CD4-positive, alpha-beta memory T cell (primary cell): ENCODE measurements at places on chromosomes 2 and 18. TPM values are rescaled to one million over a fixed set of nuclear protein-coding genes. Genes with fewer than 3 reads are reported as not detected.

Gene DHX57
- total RNA-seq: 23.5 TPM

Gene TMEM182
- 4.0 TPM for total RNA-seq

Gene C2orf80
- total RNA-seq: not detected

Gene EFHD1
- total RNA-seq: 1.5 TPM

Gene RAB6C
- total RNA-seq: 0.11 TPM

Gene ANKRD36
- 83.4 TPM for total RNA-seq

Gene ABCB11
- total RNA-seq: not detected

Gene SERPINB5
- total RNA-seq: not detected

Gene TMEM200C
- not detected for total RNA-seq

Gene FIGN
- not detected for total RNA-seq

- DNase-seq: no peak
- H3K4me1 ChIP-seq: no peaks in the 10 kb centered on the region
- no peak overlapping the region for H3K4me3 ChIP-seq
- no peak overlapping the region for H3K27ac ChIP-seq
- no peaks in the 10 kb centered on the region for H3K36me3 ChIP-seq
- no peaks in the 10 kb centered on the region for H3K27me3 ChIP-seq
Measured at GRCh38 chr18:48488388-48488850, 50.4 kb upstream of the CTIF start.

DNA sequence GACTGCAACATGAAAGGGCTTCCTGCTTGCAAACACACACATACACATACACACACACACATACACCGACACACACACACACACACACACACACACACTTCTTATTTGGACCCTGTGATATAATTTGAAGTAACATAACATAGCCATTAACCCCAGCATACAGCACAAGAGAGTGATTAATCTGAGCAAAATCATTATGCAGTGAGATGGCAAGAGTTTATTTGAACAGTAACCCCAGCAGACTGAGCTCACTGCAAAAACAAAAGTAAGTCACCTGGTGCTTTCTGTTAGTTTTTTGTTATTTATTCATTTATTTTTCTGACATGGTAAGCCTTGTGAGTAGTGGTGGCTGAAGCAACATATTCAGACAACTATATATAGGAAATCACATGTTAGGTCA, 93.7 kb downstream of the NOL4 start:
- H3K27ac ChIP-seq: no peak overlapping the region
- no peak overlapping the region for H3K4me3 ChIP-seq
- H3K27me3 ChIP-seq: no peaks in the 10 kb centered on the region
- H3K36me3 ChIP-seq: no peaks in the 10 kb centered on the region
- H3K4me1 ChIP-seq: no peaks in the 10 kb centered on the region
- DNase-seq: no peak

GRCh38 chr2:71210292-71210691, 16.6 kb downstream of the PAIP2B start:
- H3K4me3 ChIP-seq: no peak overlapping the region
- H3K36me3 ChIP-seq: no peaks in the 10 kb centered on the region
- H3K4me1 ChIP-seq: no peaks in the 10 kb centered on the region
- no peaks in the 10 kb centered on the region for H3K27me3 ChIP-seq
- no peak for DNase-seq

DNA sequence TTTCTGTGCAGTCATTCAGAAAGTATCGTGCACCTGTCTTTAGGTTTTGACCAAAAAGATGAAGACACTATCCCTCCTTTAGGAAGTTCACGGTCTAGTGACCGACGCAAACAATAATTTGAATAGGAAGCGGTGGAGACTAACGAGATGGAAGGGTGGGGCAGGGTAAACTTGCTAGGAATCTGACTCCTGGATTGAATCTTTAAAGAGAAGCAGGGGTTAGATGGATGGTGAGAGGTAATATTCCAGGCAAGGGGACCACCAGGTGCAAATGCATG, 651 bp upstream of the TXNL1 start:
- DNase-seq: peak; percentile 7
- peak overlapping the region; percentile 45 for H3K4me3 ChIP-seq
- no peaks in the 10 kb centered on the region for H3K36me3 ChIP-seq
- no peaks in the 10 kb centered on the region for H3K27me3 ChIP-seq
- H3K4me1 ChIP-seq: peaks cover 41% of the 10 kb centered on the region
- H3K27ac ChIP-seq: peak overlapping the region; percentile 80

GRCh38 chr2:176526995-176527901, 258.0 kb downstream of the MTX2 start:
- H3K27ac ChIP-seq: no peak overlapping the region
- H3K36me3 ChIP-seq: no peaks in the 10 kb centered on the region
- no peak for DNase-seq
- no peaks in the 10 kb centered on the region for H3K4me1 ChIP-seq
- no peak overlapping the region for H3K4me3 ChIP-seq

DNA sequence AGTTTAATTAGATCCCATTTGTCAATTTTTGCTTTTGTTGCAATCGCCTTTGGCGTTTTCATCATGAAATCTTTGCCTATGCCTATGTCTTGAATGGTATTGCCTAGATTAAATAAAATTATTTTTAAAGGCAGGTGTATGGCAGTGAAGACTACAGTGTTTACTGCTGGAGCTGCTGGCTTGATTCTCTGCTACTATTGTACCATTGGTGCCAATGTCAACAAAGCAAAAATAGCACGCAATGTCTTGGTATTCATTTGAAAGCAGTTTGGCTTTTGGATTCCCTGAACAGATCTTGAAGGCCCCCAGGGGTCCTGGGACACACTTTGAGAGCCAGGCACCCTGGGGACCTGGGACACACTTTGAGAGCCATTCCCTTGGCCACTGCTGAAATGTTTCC, 125.4 kb upstream of the ACKR3 start:
- H3K27ac ChIP-seq: no peak overlapping the region
- no peaks in the 10 kb centered on the region for H3K4me1 ChIP-seq
- H3K27me3 ChIP-seq: no peaks in the 10 kb centered on the region
- no peaks in the 10 kb centered on the region for H3K36me3 ChIP-seq
- H3K4me3 ChIP-seq: no peak overlapping the region

DNA sequence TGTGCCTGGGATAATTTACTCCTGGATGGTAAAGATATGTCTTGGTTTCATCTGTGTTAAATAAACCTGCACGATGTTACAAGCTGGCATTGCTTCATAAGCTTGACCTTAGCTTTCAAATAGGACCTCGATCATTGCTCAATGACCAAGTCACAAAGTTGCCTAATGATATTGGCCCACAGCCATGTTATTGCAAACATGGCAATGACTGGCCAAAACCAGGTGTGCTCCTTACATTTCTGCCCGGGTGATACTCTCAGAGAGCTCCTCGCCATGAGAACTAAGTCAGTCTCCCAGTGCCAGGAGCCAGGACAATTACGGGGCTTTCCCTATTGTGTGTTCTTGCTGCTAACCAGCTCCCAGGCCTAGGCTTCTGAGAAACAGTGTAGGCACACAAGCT, 72.5 kb upstream of the CYP1B1 start:
- H3K27ac ChIP-seq: no peak overlapping the region
- H3K27me3 ChIP-seq: no peaks in the 10 kb centered on the region
- no peaks in the 10 kb centered on the region for H3K36me3 ChIP-seq
- no peaks in the 10 kb centered on the region for H3K4me1 ChIP-seq

DNA sequence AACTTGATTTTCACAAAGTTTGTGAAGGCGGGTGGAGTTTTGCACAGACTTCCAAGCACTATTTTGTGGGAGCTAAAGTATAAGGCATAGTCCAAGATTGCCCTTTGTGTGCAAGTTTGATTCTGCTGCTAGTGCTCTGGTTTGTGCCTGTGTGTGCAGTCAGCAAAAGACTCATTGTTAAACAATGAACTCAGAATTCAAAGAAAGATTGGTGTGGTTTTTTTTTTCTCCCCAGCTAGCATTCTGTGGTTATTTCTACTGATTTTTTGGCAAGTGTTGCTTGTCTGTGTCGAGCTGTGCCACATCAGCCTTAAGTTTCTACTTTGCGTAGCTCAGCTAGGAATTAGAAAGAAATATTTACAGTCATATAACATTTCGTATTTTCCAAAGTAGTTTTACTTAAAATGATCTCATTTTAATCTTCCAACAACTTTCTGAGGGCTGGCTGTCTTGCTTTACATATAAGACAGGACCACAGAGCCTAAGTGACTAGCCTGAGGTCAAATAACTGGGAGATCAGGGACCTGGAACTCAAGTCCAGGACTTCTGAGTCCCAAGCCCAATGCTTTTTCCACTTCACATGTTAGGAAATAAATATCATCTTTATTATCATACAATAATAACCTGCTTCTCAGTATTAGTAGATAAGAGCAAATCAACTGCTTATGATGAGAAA, 69.8 kb downstream of the BABAM2 start:
- H3K27ac ChIP-seq: no peak overlapping the region
- peaks cover 54% of the 10 kb centered on the region for H3K4me1 ChIP-seq
- no peak overlapping the region for H3K4me3 ChIP-seq
- DNase-seq: peak; percentile 32

DNA sequence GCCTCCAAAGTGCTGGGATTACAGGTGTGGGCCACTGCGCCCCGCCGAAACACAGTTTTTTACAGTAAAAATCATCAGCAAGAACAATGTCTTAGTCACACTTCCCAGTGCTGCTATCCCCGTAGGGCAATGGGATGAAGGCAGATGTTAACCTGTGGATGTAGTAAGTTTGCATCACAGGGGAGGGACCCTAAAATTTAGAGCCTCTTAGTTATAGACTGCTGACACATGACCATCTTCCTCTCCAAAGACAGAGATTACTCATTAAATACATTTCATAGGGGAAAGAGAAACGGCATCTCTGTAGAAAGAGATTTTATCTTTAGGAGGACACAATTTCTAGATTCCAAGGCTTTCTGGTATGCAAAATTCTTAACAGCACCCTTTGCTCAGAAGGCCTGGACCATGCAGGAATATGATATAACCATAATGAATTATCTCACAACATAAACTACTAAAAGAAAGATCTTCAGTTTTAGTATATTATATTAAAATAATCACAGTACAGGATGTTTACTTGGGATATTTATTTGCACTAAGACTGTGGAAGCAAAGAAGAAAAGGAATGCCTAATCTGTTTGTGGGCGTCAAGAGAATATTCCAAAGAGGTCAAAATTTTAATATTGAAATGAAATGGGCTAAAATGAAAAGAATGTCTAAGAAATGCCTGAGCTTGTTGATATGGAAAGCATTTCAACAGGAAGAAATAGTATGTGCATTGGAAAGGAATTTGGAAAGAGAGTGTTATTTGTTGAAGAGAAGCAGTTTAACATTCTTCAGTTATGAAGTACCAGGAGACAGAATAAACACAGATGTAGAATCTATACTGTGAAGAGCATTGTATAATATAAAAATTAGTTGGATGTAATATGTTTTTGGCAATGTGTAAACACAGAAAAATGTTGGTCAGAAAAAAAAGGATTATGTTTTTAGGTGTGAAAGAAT, 1228.3 kb upstream of the CHAC2 start:
- no peaks in the 10 kb centered on the region for H3K4me1 ChIP-seq
- H3K36me3 ChIP-seq: no peaks in the 10 kb centered on the region
- H3K4me3 ChIP-seq: no peak overlapping the region
- H3K27ac ChIP-seq: no peak overlapping the region

DNA sequence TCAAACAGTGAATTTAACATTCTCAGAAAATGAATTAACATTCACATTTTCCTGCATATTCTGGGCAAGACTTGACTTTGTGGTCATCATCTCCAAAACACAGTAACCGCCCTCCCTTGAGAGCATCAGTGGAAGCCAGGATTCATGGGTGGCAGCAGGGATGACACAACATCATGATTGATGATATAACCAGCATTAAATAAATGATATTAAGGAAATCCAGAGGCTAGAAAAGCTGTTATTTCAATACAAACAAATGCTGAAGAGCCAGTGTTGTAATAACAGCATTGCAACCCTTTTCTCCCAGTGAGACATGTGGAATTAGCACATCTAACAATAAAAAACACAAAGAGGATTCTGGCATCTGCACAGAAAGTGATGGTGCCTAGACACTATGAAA, 41.1 kb downstream of the CDC42EP3 start:
- H3K4me1 ChIP-seq: peaks cover 89% of the 10 kb centered on the region
- DNase-seq: no peak
- H3K27ac ChIP-seq: no peak overlapping the region
- H3K4me3 ChIP-seq: no peak overlapping the region
- no peaks in the 10 kb centered on the region for H3K36me3 ChIP-seq

DNA sequence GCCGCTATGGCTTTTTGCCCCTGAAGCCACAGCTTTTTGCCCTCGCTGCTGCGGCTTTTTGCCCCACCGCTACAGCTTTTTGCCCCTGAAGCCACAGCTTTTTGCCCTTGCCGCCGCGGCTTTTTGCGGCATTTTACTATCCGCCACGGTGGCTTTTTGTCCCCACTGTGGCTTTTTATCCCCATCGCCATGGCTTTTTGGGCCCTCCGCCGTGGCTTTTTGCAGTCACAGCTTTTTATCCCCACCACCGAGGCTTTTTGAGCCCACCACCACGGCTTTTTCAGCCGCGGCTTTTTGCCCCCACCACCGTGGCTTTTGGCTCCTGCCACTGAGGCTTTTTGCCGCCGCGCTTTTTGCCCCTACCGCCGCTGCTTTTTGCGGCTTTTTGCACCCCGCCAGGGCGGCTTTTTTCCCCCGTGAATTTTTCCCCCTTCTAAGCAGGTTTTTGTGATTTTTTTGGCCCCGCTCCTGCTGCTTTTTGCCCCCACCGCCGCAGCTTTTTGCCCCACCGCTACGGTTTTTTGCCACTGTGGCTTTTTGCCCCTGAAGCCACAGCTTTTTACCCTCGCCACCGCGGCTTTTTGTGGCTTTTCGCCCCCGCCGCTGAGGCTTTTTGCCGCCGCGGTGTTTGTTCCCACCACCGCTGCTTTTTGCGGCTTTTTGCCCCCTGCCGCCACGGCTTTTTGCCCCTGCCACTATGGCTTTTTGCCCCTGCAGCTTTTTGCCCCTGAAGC, 2797.2 kb upstream of the TEKT4 start:
- no peaks in the 10 kb centered on the region for H3K36me3 ChIP-seq
- no peaks in the 10 kb centered on the region for H3K27me3 ChIP-seq
- H3K4me3 ChIP-seq: no peak overlapping the region
- no peak overlapping the region for H3K27ac ChIP-seq
- H3K4me1 ChIP-seq: no peaks in the 10 kb centered on the region
- DNase-seq: no peak

GRCh38 chr2:133197156-133197555, 371.1 kb downstream of the NCKAP5 start:
- DNase-seq: no peak
- H3K27ac ChIP-seq: no peak overlapping the region
- no peak overlapping the region for H3K4me3 ChIP-seq
- H3K4me1 ChIP-seq: no peaks in the 10 kb centered on the region
- no peaks in the 10 kb centered on the region for H3K36me3 ChIP-seq

- no peak overlapping the region for H3K27ac ChIP-seq
- H3K27me3 ChIP-seq: no peaks in the 10 kb centered on the region
- no peak overlapping the region for H3K4me3 ChIP-seq
- H3K36me3 ChIP-seq: no peaks in the 10 kb centered on the region
Measured at GRCh38 chr2:238569507-238570195, 142.9 kb downstream of the ASB1 start.

DNA sequence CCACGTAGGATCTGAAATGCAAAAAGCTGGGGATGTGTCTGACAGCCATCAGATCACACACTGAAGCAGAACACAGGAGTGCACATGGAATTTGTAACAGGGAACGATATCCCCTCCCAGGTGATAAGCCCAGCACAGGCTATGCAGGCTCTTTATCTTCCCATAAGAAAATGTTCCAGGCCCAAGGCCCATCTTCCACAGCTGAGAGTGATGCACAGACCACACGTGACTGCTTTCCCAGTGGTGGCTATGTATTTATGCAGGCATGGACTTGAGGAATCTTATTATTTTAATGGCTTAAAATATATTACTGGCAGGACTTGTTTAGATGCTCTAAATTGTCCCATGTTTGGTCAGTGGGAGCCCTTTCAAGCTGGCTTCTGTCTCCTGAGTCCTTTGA, 70.5 kb upstream of the AFF3 start:
- H3K4me3 ChIP-seq: no peak overlapping the region
- H3K27ac ChIP-seq: no peak overlapping the region
- H3K4me1 ChIP-seq: peaks cover 7% of the 10 kb centered on the region
- no peak for DNase-seq
- no peaks in the 10 kb centered on the region for H3K27me3 ChIP-seq
